ENCODE measurements at places on chromosomes 7 and 10.

- no peak for DNase-seq
Measured at GRCh38 chr10:26432938-26433337, 5.2 kb upstream of the APBB1IP start.

- no peak for DNase-seq
Measured at GRCh38 chr7:112790586-112791003, 402 bp upstream of the TMEM168 start.

GRCh38 chr7:632831-633210, 93.7 kb upstream of the DNAAF5 start:
- no peak for DNase-seq

DNA sequence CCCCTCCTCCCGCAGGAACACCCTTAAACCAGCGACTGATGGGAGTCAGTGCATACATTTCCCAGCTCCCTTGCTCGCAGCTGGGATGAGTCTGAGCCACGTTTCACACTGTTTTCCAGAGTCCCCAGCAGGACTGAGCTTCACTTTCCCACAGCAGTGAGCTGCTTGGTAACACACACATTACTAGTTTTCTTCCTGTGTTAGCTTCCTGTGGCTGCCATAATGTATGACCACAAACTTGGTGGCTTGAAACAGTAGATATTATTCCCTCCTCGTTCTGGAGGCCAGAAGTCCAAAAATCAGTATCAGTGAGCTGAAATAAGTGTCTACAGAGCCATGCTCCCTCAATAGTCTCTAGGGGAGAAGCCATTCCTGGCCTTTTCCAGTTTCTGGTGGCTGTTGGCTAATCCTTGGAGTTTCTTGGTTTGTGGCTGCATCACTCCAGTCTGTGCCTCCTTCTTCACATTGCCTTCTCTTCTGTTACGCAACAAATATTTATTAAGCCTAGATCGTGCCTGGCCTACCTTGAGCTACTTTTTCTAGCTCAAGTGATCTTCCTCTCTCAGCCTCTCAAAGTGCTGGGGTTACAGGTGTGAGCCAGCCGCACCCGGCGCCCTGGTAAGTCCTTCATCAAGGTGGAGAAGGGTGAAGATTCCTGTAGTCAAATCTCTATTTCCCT, 26.2 kb upstream of the CARD11 start:
- DNase-seq, result no peak

- no peak for DNase-seq
Measured at GRCh38 chr10:1007583-1007982, 18.1 kb downstream of the IDI2 start.
